Tibial artery (tissue), 4 donors: ENCODE measurements at places on chromosomes 1 and 21.

GRCh38 chr1:156413391-156414246 is 44.6 kb downstream of the RHBG start:
- H3K4me3 ChIP-seq = no peak overlapping the region
- no peak for DNase-seq
- H3K36me3 ChIP-seq = no peaks in the 10 kb centered on the region
- peaks cover 91% of the 10 kb centered on the region for H3K27me3 ChIP-seq
- no peaks in the 10 kb centered on the region for H3K4me1 ChIP-seq
- H3K27ac ChIP-seq = no peak overlapping the region

- no peak overlapping the region for H3K27ac ChIP-seq
- no peak for DNase-seq
- H3K4me3 ChIP-seq = no peak overlapping the region
- H3K27me3 ChIP-seq = peaks cover 55% of the 10 kb centered on the region
Measured at GRCh38 chr1:5770981-5771765, 221.1 kb downstream of the NPHP4 start.

DNA sequence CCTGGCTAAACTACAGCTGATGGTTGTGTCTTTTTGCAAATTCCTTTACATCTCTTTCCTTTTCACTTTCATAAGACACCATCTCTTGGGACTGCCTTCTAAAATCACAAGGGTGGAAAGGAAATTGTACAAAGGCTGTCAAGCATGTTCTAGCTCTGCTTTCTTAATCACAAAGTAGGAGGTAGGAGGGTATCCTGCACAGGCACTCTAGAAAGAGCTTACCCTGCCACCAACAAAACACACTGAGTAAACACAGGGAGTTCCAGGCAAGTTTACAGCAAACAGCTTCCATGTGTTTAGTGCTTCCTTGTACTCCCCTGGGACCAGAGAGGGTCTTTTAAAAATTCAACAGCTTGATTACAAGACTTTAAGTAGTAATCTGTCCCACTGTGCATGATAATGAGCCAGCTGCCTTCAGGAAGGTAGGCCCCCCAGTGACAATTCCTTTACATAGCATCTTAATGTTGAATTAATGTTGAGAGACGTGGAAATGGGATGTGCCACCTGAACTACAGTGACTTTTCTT is 2.4 kb downstream of the PLPP3 start:
- no peaks in the 10 kb centered on the region for H3K36me3 ChIP-seq
- peak overlapping the region; percentile 95 for H3K27ac ChIP-seq
- H3K4me3 ChIP-seq = peak overlapping the region; percentile 95
- peaks cover 58% of the 10 kb centered on the region for H3K4me1 ChIP-seq
- H3K27me3 ChIP-seq = no peaks in the 10 kb centered on the region
- no peak for DNase-seq

DNA sequence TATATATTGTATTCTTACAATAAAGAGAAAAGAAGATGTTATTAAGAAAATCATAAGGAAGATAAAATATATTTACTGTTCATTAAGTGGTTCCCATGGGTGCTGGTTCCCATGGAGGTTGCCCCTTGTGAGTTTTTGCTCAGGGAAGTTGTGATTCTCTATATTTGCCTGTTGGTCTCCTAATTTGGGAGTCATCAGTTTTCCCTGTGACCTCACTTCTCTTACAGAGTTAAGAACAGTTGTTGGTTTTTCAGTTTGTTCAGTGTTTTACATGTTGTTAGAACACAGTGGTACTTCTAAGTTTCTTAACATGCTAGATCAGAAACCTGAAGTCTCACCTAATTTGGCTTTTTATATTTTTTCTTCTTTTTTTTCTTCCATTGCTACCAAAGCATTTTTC is 109.2 kb downstream of the OSBPL9 start:
- peaks cover 2% of the 10 kb centered on the region for H3K36me3 ChIP-seq
- no peak overlapping the region for H3K4me3 ChIP-seq
- DNase-seq = no peak
- H3K27ac ChIP-seq = peak overlapping the region; percentile 2

- no peak for DNase-seq
- H3K4me1 ChIP-seq = no peaks in the 10 kb centered on the region
- peak overlapping the region; percentile 28 for H3K4me3 ChIP-seq
- H3K36me3 ChIP-seq = no peaks in the 10 kb centered on the region
Measured at GRCh38 chr1:246698466-246699094, 25.6 kb upstream of the SCCPDH start.

DNA sequence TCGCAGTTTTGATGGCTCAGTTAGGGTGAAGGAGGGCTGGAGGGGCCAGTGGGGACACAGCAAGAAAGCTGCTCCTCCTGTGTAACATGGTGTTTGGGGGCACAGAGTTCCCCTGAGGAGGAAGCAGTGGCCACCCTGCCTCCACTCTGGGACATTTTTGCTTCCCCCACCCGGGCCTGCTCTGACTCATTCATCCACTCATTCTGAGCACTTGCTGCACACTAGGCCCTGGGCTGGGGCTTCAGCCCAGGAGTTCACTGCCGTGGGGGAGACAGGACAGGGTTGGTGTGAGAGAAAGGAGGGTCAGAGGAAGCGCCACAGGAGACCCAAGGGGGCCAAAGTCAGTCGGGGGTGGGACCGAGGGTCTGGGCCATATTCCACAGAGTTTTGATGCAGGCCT is 41.4 kb upstream of the ACOT11 start:
- no peaks in the 10 kb centered on the region for H3K4me1 ChIP-seq
- H3K27ac ChIP-seq = no peak overlapping the region
- no peak overlapping the region for H3K4me3 ChIP-seq
- no peak for DNase-seq
- peaks cover 9% of the 10 kb centered on the region for H3K27me3 ChIP-seq
- H3K36me3 ChIP-seq = no peaks in the 10 kb centered on the region

DNA sequence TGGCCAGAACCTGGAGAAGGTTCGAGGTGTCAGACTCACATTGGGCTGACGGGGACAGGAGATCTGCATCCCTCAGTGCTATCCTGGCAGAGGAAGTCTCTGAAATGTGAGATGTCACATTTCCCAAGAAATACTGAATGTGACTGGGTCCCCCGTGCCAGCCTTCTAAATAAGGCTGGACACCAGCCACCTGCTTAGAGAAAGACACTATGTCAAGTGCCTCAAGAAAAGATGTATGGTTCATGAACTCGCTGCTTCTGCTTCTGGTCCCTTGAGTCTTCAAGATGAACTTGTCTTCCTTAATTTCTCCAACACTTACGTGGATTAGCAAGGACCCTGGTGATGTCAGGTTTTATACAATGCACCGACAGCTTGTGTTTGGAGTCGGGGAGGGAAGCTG is 42.1 kb upstream of the FHAD1 start:
- H3K27ac ChIP-seq = peak overlapping the region; percentile 81
- H3K27me3 ChIP-seq = no peaks in the 10 kb centered on the region
- H3K4me3 ChIP-seq = no peak overlapping the region

GRCh38 chr1:203826175-203826574 is 30.8 kb downstream of the ZBED6 start:
- no peak for DNase-seq
- no peaks in the 10 kb centered on the region for H3K4me1 ChIP-seq
- no peak overlapping the region for H3K27ac ChIP-seq
- H3K27me3 ChIP-seq = no peaks in the 10 kb centered on the region
- no peak overlapping the region for H3K4me3 ChIP-seq
- peaks cover 54% of the 10 kb centered on the region for H3K36me3 ChIP-seq

- H3K4me1 ChIP-seq = peaks cover 53% of the 10 kb centered on the region
- H3K27ac ChIP-seq = no peak overlapping the region
- DNase-seq = peak; percentile 66
Measured at GRCh38 chr21:44946254-44947041, 6.6 kb downstream of the SLX9 start.

GRCh38 chr1:161223805-161224694 is 622 bp upstream of the APOA2 start:
- H3K36me3 ChIP-seq = peaks cover 9% of the 10 kb centered on the region
- DNase-seq = no peak
- H3K27me3 ChIP-seq = no peaks in the 10 kb centered on the region
- no peak overlapping the region for H3K27ac ChIP-seq

- peaks cover 4% of the 10 kb centered on the region for H3K4me1 ChIP-seq
- no peaks in the 10 kb centered on the region for H3K36me3 ChIP-seq
- no peak overlapping the region for H3K4me3 ChIP-seq
- no peak overlapping the region for H3K27ac ChIP-seq
- no peak for DNase-seq
- no peaks in the 10 kb centered on the region for H3K27me3 ChIP-seq
Measured at GRCh38 chr1:247386687-247387086, 29.3 kb upstream of the NLRP3 start.

GRCh38 chr1:152657677-152658076 is 5.5 kb upstream of the LCE2D start:
- H3K27me3 ChIP-seq = no peaks in the 10 kb centered on the region
- H3K4me3 ChIP-seq = no peak overlapping the region
- no peak overlapping the region for H3K27ac ChIP-seq
- no peaks in the 10 kb centered on the region for H3K36me3 ChIP-seq

DNA sequence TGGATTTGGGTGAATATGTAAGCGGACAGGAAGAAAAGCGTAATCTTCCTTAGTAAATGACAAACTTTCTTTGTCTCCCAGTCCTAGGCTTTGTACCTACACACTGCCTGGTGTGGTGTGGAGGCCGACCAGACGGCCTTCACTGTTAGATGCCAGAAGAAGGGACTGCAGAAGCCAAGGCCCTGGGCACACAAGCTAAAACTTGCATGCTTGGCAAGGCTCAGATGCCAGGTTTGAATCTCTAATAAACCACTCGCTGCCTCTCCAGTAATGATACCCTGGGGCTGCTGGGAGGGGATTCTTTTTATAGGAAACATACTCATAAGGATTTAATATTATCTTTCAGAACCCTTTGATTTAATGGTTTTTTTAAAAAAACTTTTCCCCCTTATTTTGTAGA is 263.8 kb downstream of the PTPRC start:
- no peak overlapping the region for H3K4me3 ChIP-seq
- no peak for DNase-seq
- H3K27ac ChIP-seq = no peak overlapping the region
- no peaks in the 10 kb centered on the region for H3K27me3 ChIP-seq

DNA sequence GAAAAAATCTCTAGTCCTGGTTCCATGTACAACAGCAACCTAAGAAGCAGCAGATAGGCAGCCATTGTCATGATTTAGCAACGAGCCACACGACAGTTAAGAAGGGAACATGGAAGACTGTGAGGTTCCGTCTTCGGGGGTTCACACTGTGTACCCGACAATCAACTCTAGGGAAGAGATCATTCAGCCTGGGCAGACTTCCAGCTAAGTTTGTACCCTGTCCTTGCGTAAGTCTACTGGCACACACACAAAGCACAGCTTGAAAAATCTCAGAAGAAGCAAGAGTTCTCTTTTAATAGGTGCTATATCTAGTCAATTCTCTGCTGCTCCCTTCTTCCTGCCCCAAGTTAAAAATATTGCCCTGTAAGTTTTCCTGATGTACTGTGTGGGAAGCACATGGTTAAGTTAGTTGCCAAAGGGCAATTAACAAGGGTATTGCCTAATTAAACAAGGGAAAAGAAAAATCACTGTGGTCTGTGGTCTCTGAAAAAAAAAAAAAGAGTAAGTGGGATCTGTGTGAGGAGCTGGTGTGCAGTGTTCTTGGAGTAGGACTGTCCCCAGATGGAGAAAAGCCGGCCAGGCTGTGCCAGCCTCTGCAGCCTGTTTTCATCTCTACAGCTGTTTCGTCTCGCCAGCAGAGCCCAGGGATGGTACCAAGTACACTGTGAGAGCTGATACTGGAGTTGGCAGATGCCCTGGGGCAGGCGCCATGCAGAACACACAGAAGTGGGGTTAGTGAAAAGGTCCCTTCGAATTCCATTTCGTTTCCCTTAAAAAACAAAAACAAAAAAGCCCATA is 6.4 kb upstream of the MYBPHL start:
- no peak overlapping the region for H3K27ac ChIP-seq
- peaks cover 98% of the 10 kb centered on the region for H3K36me3 ChIP-seq
- H3K27me3 ChIP-seq = no peaks in the 10 kb centered on the region
- H3K4me3 ChIP-seq = no peak overlapping the region

- peak overlapping the region; percentile 97 for H3K27ac ChIP-seq
- H3K4me3 ChIP-seq = peak overlapping the region; percentile 91
- H3K27me3 ChIP-seq = no peaks in the 10 kb centered on the region
- H3K4me1 ChIP-seq = peaks cover 69% of the 10 kb centered on the region
Measured at GRCh38 chr1:157996433-157996832, 3.0 kb downstream of the KIRREL1 start.

GRCh38 chr1:29849991-29850757 is 613.9 kb downstream of the PTPRU start:
- no peaks in the 10 kb centered on the region for H3K4me1 ChIP-seq
- no peak for DNase-seq
- H3K27ac ChIP-seq = no peak overlapping the region
- H3K4me3 ChIP-seq = no peak overlapping the region

GRCh38 chr21:30577766-30578165 is 12.4 kb downstream of the KRTAP22-2 start:
- H3K4me3 ChIP-seq = no peak overlapping the region
- no peak overlapping the region for H3K27ac ChIP-seq
- H3K27me3 ChIP-seq = no peaks in the 10 kb centered on the region
- no peak for DNase-seq

GRCh38 chr1:62784509-62785365 is 805 bp downstream of the ATG4C start:
- H3K27ac ChIP-seq = peak overlapping the region; percentile 85
- H3K4me3 ChIP-seq = peak overlapping the region; percentile 73
- no peaks in the 10 kb centered on the region for H3K4me1 ChIP-seq
- DNase-seq = no peak
- H3K36me3 ChIP-seq = no peaks in the 10 kb centered on the region

GRCh38 chr1:48109390-48110013 is 112.3 kb upstream of the TRABD2B start:
- DNase-seq = no peak
- no peaks in the 10 kb centered on the region for H3K36me3 ChIP-seq
- H3K4me1 ChIP-seq = no peaks in the 10 kb centered on the region
- H3K4me3 ChIP-seq = no peak overlapping the region
- H3K27ac ChIP-seq = no peak overlapping the region

DNA sequence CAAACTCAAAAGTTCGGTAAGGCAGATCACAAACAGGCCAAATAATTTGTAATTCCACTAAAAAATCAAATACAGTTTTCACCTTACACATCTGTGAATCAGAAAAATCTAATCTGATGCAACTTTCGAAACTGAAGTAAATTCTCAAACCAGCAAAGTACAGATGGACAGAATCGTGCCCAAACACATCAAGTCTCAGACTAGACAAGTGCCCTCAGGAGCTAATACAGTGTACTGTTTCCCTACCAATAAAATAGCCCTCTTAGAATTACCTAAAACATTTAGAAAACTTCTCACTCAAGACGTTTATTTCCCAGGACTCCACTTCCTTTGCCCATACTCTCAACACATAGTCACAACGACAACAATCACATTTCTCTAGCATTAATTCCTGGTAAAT is 134.2 kb downstream of the SMYD2 start:
- no peak overlapping the region for H3K4me3 ChIP-seq
- peaks cover 4% of the 10 kb centered on the region for H3K36me3 ChIP-seq
- H3K27me3 ChIP-seq = no peaks in the 10 kb centered on the region
- peak overlapping the region; percentile 70 for H3K27ac ChIP-seq
- H3K4me1 ChIP-seq = no peaks in the 10 kb centered on the region
- DNase-seq = no peak

- H3K4me1 ChIP-seq = no peaks in the 10 kb centered on the region
- DNase-seq = no peak
- no peaks in the 10 kb centered on the region for H3K36me3 ChIP-seq
- H3K4me3 ChIP-seq = no peak overlapping the region
- H3K27ac ChIP-seq = no peak overlapping the region
Measured at GRCh38 chr1:9849691-9850441, 26.1 kb upstream of the CLSTN1 start.
